ENCODE measurements at places on chromosomes 13 and 19.

- no peak for DNase-seq
Measured at GRCh38 chr19:39138221-39139211, 12.9 kb downstream of the PAK4 start.

DNA sequence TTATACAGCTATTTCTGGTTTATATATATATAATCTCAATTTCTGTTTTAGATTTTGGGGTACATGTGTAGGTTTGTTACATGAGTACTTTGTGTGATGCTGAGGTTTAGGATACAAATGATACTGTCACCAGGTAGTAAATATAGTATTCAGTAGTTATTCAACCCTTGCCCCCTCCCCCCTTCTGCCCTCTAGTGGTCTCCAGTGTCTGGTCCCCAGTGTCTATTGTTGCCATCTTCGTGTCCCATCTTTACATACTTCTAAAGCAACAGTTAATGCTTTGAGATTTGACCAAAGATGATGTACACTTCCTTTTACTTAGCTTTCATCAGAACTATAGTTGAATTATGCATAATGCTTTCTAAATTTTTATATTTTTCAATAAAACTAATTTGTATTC lies 1623.4 kb upstream of the PRR20A start:
- no peak for DNase-seq

- DNase-seq = no peak
Measured at GRCh38 chr13:37070956-37071355, 11.5 kb upstream of the SUPT20H start.

DNA sequence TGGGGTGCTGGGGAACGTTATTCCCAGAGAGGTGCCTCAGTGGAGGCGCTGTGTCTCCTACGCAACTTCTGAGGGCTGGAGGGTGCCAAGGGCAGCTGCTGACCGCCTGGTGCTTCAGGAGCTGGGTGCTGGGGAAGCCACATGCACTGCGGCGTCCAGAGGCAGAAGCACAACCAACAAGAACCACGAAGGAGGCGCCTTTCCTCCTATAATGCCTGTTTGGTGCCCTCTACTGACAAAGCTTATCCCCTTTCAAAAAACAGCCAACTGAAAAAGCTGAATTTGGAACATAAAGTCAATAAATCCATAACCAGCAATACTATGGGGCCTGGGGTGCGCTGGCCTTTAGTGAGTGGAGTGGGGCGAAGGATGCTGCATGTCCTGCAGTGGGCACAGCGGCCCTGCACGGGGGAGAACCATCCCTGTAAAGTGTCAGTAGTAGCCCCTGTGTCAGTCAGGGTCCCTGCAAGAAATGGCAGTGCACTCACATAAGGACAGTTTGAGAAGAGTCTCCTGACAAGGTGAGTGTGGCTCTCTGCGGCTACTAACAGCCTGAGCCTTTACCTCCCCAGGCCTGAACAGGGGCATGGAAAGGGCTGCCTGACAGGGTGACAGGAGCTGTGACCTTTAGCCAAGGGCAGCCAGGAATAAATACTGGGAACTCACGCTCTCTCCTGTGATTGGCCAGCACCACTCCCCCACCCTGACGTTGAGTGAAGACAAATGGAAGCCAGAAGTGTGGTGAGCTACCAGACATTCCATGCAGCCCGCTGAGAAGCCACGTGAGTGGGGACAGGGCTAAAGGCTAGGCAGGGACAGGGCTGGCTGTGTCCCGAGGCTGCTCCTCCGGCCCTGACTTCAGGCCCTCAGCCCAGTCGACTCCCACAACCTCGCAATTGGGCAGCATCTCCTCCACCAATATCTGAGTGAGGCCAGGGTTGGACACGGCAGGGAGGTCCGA lies 4.5 kb upstream of the B3GNT8 start:
- DNase-seq = no peak

DNA sequence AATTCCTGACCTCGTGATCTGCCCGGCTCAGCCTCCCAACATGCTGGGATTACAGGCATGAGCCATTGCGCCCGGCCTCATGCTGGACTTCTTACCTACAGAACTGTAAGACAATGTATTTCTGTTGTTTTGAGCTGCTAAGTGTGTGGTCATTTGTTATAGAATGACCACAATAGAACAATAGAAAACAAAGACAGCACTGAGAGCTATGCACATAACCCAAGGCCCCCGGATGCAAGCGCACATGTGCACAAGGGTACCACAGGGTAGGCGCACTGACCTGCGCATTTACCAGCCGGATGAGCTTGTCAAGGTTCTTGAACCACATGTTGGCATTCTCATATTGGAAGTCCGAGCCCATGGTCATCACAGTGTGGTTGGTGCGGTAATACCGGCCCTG lies 5.6 kb downstream of the MAN2B1 start:
- DNase-seq = peak; percentile 76

GRCh38 chr19:3721131-3721886 lies 13.1 kb downstream of the TJP3 start:
- no peak for DNase-seq

DNA sequence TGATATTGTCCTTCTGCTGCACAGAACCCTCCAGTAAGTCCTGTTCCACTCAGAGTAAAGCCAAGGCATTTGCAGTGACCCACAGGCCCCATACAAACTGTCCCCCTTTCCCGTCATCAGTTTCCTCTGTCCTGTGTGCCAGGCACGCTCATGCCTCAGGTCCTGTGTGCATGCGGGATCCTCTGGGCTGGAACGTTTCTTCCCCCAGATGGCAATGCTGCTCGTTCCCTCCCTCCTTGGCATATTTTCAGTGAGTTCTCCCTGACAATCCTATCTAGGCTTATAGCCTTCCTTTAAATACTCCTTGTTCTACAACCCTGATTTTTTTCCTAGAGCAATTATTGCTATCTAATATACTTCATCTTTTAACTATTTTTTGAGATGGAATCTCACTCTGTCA lies 5.7 kb downstream of the OPA3 start:
- DNase-seq = no peak

GRCh38 chr13:83940742-83941141 lies 58.5 kb upstream of the SLITRK1 start:
- no peak for DNase-seq

DNA sequence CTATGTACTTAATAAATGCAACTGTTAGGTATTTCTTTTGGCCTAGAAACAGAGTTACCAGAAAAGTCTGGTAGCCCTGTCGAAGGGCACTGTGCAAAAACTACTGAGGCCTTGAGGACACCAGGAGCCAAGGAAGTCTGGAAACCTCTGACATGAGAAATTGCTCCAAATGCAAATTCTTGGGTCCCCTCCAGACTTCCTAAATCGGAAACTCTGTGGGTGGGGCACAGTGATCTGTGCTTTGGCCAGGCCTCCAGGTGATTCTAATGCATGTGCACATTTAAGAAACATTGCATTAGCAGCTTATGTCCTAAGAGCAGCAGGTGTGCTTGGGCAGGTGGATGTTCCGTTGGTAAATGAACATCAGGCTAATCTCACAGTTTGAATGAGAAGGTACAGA lies 50.0 kb downstream of the STARD13 start:
- DNase-seq = no peak

DNA sequence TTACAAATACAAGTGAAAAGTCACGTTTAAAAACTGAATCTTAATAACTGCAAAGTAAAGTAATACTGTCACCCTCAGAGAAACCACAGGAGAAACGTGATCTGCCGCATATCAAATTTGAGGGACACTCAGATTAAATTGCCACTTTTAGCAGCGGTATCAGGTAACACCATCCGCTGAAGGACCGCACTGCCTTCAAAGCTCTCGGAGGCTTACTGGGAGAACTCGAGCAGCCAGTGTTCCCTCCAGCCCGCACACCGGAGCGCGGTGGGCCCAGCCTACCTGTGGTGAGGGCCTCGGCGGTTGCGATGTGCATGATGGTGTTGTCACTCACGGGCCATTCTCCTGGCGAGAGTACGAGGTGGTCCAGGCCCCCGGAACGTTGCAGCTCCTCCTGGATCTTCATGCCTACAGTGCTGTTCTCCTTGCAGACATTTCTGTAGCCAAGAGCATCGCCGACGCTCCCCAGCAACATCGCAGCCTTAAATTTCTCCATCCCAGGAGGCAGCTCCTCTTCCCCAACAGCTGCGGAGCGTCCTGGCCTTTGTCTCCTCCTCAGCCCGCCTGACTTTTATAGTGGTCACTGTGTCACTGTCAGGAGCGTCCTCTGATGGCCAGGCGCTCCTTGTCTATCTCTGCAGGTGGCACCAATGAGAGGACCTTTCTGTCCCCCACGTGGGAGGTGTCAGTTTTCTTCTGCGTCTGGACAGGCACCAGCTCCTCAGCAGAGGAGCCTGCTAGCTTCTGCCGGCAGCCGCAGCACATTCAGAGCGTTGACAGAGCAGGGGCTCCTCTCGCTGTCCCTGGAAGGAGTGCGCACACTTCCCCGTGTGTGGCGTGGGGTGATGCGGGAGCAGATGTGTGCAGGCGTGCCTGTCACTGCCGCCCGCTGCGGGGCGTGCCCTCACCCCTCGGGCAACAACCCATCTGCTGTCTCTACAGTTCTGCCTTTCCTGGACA lies at the start of gene ADPRHL1:
Gene ADPRHL1, minus strand, starts transcription at position 547 of the 960 bp plus-strand sequence. Its CDS starts 51 bp downstream, at position 496.
- no peak for DNase-seq

GRCh38 chr13:26185720-26186117 lies 36.4 kb downstream of the RNF6 start:
- no peak for DNase-seq

DNA sequence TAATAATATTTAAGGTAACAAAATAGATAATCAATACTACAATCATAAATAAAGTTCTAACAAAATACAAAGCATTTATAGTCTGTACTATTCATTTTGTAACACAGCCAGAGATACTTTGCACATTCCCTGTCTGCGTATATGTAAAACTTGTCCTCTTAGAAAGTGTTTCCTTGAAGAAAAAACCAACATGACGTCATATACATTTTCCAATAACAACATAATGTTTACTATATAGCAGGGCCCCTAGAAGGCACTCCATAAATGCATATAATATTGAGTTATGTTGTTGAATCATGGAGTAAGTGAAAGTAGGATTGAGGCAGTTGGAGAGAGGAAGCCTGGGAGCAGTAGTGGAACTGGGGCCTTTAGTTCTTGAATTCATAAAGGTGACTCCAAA lies 371.4 kb upstream of the HTR2A start:
- no peak for DNase-seq

GRCh38 chr13:46479283-46479682 lies 73.7 kb upstream of the LRCH1 start:
- no peak for DNase-seq

- peak; percentile 16 for DNase-seq
Measured at GRCh38 chr19:47447470-47448359, 24.0 kb downstream of the SLC8A2 start.

- DNase-seq = no peak
Measured at GRCh38 chr19:14606627-14607026, 23.7 kb downstream of the CLEC17A start.

GRCh38 chr19:32637480-32637879 lies 37.5 kb downstream of the ANKRD27 start:
- DNase-seq = no peak

Data from globus pallidus (tissue), 1 donor.